Lower leg skin (tissue), 4 donors: ENCODE measurements at places on chromosomes 5 and 9.

GRCh38 chr9:127079446-127080140, 42.8 kb downstream of the ANGPTL2 start:
- no peak for DNase-seq

DNA sequence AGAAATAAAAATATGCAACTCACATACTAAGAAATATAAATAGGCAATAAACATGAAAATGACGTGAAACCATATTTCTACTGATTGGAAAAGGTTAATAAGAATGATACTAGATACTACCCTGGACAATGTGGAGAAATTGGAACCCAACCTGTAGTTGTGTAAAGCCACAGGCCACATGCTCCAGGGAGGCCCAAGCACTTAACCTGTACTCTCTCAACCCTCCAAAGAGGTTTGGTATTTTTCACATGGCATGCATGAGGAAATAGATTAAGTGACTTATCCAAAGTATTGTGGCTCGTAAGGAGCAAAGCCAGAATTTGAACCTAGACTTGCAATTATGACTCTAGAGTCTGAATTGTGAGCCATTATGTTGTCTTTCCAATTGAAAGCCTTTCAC, 13.4 kb downstream of the LIFR start:
- DNase-seq, result no peak

DNA sequence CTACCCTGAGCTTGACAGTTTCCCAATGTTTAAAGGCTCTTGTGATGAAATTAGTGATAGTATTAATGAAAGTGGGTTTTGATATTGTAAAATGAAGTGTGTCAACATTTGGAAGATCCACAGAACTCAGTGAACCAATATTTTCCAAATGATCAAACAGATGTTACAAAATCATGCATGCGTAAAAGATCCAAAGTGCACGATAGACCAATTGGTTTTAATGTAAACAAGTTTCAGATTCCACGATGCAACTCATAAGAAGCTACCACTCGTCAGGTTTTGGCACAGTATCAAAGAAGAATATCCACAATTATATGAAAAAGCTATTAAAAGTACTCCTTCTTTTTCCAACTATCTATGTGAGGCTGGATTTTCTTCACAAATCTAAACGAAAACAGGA, 82.3 kb downstream of the SLC38A9 start:
- DNase-seq, result no peak

- DNase-seq, result no peak
These were observed 32.0 kb upstream of the TMED7 start for GRCh38 chr5:115657881-115658233.

GRCh38 chr9:35027860-35028259, 38.3 kb downstream of the DNAJB5 start:
- no peak for DNase-seq

DNA sequence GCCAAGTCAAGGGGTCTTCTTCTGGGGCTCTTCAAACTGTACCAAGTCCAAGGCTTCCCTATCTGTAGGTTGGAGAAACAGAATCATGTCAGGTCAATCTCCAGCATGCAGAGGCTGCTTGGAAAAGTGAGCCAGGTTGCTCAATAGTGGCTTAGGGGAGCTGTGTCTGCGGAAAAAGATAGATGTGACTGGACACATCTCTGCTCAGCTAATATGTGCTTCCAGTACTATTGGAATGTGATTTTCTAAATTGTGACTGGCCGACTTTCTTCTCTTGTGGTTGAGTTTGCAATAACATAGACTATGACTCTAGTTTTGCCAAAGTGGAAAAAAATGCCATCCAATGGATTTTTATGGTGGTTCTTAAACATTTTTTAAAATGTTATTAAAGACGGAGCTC, 136.7 kb downstream of the BOD1 start:
- no peak for DNase-seq

GRCh38 chr5:74432216-74432615, 208.3 kb downstream of the ENC1 start:
- DNase-seq, result no peak
